ENCODE measurements at places on chromosomes 12 and 14.

DNA sequence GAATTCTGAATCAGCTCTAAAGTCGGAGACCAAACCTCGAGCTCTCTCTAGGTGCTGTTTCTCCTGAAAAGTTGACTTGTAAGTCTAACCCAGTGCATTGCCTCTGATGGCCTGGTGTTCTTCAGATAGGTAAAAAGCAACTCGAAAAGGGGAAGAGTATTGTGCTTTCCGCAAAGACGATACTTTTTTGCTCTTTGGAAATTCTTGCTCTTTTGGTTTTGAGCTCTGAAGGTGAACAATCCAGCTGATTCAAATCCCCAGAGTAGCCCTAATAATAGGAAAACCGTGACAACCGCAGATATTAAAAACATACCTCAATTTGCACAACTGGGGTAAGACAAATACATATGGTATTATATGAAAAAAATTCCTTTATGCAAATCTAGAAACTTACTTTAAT lies 447.4 kb downstream of the RAD51B start:
- DNase-seq, result no peak

- DNase-seq, result no peak
These were observed 4.9 kb downstream of the TMEM121 start for GRCh38 chr14:105531088-105531893.

- no peak for DNase-seq
These were observed 73.3 kb upstream of the PLEKHG7 start for GRCh38 chr12:92629349-92630065.

GRCh38 chr14:68491793-68492192 lies 301.1 kb downstream of the ZFP36L1 start:
- DNase-seq, result no peak

DNA sequence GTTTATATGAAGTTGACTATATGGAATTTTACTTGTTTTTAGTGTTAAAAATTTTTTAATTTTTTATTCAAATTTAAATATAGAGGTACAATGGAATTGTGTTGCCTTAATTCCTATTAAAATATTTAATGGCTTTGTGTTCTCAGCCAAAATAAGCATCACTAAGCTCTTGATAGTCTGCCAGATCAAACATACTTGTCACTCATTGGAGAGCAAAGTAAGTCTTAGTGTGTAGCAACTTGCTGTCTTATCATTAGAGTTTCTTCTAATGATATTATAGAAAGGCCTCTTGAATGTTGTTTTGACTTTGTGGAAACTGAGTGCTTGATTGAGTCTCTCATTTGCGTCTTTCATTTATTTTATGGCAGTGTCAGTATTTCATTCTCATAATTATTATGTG lies 10.7 kb downstream of the SFSWAP start:
- no peak for DNase-seq

- DNase-seq, result no peak
These were observed 662 bp upstream of the BATF start for GRCh38 chr14:75521415-75522199.

DNA sequence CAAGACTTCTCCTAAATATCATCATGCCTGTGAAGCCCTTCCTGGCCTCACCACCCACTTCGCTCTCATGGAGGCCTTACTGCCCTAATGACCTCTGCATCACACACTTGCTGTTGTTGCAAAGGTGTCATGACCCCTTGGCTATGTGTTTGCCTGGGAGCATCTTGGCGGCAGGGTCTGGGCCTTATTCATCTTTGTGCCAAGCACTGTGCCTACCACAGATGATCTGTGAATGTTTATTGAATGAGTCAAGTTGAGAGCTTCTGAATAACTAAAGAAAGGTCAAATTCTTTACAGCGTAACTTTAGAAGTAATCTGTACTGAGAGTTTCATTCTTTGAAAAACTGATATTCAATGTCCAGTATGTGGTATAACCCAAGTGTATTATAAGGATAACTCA lies 113.3 kb downstream of the TTC8 start:
- no peak for DNase-seq

- no peak for DNase-seq
These were observed 52.5 kb downstream of the DUSP16 start for GRCh38 chr12:12510141-12510540.

GRCh38 chr12:104480826-104481440 lies 24.2 kb downstream of the CHST11 start:
- DNase-seq, result no peak

DNA sequence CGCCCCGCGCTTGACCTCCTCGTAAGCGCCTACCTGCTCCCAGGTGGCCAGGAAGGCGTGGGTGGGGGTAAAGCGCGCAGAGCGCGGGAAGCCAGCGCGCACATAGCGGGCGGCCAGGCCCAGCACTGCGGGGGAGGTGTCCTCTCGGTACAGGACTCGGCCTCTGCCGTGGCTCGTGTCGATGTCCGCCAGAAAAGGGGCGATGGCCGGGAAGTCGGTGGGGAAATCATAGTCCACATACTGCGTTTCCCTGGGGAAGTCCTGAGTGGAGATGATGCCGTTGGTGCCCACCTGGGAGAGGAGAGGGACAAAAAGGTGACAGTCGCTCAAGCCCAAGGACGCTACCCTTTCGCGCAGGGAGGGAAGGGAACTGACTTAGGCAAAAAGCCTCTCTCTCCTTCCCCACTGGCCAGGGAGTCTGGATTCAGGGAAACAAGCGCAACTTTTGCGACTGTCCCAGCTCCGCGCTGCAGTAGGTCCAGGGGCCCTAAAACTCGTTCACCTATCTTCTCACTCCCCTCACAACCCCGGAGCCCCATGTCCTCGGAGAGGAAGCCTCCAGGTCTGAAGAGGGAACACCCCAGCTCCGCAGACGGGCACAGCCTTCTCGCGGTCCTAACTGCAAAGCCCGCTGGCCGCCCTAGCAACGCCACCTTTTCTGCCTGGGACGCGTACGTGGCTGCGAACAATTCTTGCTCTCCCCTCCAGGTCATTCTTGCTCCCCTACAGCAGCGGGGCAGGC lies 815 bp downstream of the NID2 start:
- no peak for DNase-seq

- DNase-seq, result no peak
These were observed 45.3 kb upstream of the SINHCAF start for GRCh38 chr12:31371256-31371620.

All from NCI-H1694 treated with DMSO at 0.1 percent for 48 hours (cell line).